ENCODE measurements at places on chromosomes 3 and 15.

DNA sequence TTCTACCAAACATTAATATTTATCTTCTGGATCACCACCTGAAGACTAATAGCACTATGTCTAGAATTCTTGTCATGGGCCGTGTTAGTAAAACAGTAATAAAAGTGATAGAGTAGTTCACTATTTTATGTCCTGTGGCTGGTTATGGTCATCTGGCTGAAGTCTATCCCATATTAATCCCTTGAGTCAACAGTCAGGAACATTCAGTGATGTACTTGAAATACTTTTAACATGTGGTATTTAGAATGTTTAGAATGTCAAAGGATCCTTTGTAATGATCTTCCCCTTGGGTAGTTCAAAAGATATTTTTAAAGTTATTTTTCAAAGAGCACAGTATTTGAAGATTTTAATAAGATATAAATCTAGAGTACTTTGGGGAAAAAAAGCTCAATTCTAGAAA, 117.0 kb downstream of the MBNL1 start:
- peak; percentile 86 for DNase-seq

DNA sequence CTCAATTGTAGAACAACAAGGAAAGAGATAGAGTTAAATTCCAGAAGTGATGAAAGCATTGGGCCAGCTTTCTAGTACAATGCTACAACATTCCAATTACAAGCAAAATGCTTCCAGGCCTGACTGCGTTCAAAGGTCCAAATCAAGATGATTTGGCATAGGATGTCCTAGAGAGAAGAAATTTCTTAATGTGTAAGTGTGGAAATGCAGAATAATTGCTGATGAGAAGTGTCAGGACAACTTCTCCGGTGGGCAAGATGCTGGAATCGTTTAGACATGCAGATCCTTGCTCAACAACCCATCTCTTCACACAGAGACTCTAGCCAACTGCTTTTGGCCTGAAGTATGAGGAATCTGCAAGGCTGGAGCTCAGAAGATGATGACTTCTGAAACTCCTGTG, 71.1 kb upstream of the PDZRN3 start:
- no peak for DNase-seq

- peak; percentile 65 for DNase-seq
Measured at GRCh38 chr15:68819495-68820294, 1.0 kb downstream of the ANP32A start.

- DNase-seq: peak; percentile 38
Measured at GRCh38 chr3:55434789-55435188, 52.3 kb downstream of the WNT5A start.

DNA sequence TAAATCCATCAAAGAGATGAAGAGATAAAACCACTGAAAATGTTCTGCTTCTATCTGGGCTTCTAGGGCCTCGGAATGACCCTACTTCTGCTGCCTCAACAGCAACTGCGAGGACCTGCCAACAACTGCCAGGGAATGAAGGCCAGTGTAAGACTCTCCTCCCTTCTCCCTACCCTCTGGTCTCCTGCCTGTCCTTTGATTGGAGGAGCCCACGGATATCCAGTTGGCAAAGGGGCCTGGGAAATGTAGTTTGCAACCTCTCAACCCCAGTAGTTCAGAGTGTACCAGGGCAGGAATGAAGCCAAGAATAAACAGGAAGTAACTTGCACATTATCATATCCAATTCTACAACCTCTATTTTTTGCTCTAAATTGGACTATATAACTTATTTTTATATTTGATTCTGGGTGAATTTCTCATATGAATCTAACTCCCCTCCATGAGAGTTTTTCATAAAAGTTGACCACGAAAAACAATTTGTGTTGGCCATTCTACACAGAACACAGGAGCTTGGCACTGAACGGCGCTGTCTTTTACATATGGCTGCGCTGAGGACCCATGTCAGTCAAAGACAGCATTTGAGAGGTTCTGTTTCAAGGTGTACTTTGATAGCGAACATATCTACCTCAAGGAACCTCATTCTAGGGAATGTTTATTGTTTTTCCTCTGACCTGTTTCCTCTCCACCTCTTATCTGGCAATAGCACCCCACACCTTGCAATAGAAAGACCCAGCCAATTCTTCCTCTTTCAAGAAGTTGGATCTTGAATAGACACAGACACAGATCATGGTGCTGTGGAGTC, 91.1 kb upstream of the RNF7 start:
- peak; percentile 49 for DNase-seq

- no peak for DNase-seq
Measured at GRCh38 chr3:33231756-33232465, 13.3 kb upstream of the SUSD5 start.

DNA sequence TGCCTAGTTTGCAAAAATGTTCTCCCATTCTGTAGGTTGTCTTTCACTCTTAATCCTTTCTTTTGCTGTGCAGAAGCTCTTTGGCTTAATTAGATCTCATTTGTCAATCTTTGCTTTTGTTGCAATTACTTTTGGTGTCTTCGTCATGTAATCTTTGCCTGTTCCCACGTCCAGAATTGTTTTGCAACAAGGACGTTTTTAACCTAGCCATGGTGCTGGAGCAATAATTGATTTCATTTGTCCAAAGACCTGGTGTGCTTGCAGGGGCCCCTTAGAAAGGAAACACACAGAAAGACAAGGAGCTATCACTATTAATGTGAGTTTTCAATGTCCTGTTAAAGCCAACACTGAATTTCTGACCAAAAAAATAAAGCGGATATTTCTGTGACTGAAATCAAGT, 89.1 kb upstream of the GALNT15 start:
- DNase-seq: no peak

DNA sequence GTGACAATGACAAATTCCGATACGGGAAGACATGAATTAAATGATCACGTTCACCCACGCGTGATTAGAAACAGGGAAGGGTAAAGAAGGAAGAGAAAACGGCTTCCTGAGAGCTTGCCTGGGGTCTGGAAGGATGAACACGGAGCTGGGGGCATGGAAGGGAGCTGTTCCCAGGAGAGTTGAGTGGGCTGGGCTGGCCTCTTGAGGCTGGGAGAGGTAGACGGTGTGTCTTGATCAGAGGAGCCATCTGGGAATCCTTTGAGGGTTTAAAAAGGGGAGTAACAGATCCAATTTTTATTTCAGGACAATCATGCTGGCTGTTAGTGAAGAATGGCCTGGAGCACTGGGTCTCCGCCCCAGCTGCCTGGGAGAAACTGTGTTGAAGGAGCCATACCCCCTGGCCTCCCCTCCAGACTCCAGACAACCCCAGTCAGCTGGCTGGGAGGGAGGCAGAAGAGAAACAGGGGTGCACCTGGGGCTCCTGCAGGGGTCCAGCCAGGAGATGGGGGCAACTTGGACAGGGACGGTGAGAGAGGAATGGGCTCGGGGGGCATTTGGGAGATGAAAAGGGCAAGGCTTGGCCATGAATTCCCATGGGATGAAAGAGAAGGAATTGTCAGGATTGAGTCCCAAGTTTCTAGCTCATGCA, 53.6 kb upstream of the CGNL1 start:
- no peak for DNase-seq

- no peak for DNase-seq
Measured at GRCh38 chr3:148070041-148070440, 627.7 kb upstream of the AGTR1 start.

DNA sequence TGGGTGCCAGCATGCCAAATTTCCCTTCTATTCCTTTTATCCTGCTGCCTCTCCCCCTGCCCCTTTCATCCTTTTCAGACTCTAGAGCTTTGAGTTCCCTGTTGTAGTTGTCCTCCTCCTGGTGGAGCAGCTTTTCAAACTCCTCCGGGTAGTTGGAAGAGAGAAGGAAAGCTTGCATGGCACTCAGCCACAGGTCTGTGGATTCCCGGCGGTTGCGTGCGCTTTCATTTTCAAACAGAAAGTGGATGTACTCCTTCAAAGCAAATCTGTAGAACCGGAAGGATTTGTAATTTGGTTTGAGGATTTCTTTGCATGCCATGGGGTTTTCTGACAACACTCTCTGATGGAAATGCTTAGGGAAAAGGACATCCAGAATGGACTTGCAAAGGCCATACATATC, 68.1 kb upstream of the DCLK3 start:
- no peak for DNase-seq

GRCh38 chr3:73259291-73259690, 197.8 kb downstream of the EBLN2 start:
- DNase-seq: no peak

- peak; percentile 12 for DNase-seq
Measured at GRCh38 chr3:180102134-180102533, 65.4 kb upstream of the PEX5L start.

DNA sequence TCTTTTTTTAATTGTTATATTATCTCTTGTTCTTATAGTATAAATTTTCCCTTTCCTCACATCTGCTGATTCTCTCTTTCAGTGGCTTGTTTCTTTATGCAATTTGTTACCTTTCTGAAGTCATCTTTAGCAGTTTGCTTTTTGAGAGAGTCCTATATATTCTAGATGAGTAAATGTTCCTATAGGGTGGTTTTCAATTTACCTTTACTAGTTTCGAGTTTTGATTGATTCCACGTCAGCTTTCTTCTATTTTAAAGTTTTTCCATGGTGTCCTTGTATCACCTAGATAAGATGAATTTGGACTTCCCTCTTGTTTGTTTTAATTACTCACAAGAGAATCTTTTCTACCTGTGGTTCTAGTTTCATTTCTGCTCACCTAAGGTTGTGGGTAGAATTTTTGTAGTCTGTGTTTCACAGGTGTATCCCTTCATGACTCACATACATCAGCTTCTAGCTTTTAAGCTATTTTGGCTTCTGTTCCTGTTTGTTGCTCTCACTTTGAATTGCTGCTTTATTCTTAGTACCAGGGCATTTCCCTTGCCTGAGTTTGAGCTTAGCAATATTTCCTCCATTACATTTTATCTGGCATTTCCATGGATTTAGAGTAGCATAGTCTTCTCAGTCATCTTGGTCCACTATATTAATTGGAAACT, 6.4 kb downstream of the TEX9 start:
- no peak for DNase-seq

DNA sequence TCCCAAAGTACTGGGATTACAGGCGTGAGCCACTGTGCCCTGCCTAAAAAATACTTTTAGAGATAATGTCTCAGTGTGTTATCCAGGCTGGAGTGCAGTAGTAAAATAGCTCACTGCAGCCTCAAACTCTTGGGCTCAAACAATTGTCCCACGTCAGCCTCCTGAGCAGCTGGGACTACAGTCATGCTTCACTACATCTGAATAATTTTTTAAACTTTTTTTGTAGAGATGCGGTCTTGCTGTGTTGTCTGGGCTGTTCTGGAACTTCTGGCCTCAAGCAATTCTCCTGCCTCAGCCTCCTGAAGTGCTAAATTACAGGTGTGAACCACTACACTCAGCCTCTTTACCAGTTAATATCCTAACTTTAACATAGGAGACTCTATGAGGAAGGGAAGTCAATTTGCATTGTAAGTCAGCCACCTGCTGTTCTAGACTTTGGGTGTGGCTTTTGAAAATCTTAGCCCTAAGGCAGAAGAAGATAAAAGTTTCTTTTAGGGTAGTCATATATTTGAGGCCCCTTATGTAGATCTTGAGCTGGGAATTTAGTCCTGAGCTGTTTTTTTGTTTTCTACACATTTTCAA, 78.2 kb upstream of the RASGRP1 start:
- DNase-seq: no peak

GRCh38 chr3:48244461-48244860, 3.6 kb downstream of the ZNF589 start:
- no peak for DNase-seq

DNA sequence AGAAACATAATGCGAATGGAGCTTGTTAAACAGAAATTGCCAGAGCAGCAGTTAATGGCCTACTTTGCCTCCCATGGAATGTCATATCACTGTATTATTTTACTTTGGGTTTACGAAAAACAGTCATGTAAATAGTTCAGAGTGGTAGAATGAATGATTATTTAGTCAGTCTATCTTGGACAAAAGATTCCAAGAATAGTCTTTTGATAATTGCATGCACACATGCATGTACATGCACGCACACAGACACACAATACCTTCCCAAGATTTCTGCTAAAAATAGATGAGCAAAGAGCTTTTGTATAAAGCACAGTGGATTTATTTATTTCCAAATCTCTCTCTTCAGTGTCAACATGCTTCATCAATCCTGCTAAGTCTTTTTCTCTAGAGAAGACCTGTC, 800.7 kb downstream of the DIPK2A start:
- no peak for DNase-seq

GRCh38 chr3:96213393-96213792, 601.0 kb upstream of the EPHA6 start:
- DNase-seq: no peak

GRCh38 chr3:16467393-16467792, 46.1 kb downstream of the RFTN1 start:
- DNase-seq: no peak

DNA sequence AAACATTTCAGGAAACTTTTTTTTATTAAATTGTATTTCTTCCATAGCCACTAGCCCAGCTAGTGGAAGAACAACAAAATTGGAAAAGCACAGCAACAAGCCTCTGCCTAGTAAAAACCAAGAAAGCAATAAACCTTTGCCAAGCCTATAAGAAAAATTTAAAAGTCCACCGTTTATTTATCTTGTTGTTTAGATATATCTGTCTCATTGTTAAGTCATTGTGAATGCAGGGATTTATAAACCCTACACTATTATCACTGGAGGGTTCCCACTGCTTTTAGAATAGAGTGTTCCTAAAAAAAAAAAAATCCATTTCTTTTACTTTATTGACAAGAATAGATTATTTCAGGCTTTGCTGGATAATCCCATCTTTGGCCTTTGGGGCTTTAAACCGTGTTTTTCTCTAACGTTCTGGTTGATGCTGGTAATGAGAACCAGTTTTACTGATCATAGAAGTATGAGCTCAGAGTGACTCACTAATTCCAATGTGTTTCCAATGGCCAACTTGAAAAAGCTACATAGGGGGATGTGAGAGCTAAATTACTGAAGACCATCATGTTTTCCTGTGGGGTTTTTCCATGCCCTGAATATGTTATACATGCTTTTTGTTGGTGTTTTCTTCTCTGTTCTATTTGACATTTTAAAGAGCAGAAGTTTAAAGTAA, 634.1 kb downstream of the RBMS3 start:
- peak; percentile 84 for DNase-seq

- no peak for DNase-seq
Measured at GRCh38 chr3:129576514-129577352, 29.7 kb downstream of the PLXND1 start.
